ENCODE measurements at places on chromosomes 12 and 14. TPM values are rescaled to one million over a fixed set of nuclear protein-coding genes. Genes with fewer than 3 reads are reported as not detected.
A peak's percentile ranks its signal among the peaks of the same experiment; 100 is the strongest.

- peak; percentile 60 for DNase-seq
These were observed 3.9 kb upstream of the LRP1 start for GRCh38 chr12:57124261-57124877.

The CSRP2 gene
- 0.42 TPM for total RNA-seq

DNA sequence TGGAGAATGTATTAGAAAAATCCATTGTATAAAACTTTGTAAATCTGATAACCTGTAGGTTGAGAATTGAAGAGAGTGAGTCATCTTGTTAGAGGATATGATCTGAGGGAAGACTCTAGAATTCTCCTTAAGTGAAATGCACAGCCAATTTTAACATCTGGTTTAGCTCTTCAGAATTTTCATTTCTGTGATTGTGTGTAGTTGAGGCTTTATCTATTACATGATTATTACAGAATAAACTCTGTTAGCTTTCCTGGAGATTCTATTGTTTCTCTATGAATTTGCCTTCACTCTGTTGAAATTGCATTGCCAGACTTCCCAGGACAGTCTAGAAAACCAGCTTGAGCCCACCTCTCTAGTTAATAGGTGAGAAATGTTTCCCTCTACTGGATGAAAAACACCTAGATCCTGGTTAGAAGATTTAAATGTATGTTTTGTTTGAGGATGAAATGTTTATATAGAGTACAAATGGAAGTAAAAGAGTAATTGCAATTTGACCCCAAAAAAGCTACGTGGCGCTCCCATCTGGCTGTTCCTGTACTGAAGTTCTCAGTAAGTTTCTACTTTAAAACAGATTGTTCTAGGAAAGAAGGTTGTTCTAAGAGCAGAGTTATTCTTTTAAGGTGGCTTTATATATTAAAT lies 2.9 kb downstream of the NUDT4 start:
- no peak for DNase-seq

DNA sequence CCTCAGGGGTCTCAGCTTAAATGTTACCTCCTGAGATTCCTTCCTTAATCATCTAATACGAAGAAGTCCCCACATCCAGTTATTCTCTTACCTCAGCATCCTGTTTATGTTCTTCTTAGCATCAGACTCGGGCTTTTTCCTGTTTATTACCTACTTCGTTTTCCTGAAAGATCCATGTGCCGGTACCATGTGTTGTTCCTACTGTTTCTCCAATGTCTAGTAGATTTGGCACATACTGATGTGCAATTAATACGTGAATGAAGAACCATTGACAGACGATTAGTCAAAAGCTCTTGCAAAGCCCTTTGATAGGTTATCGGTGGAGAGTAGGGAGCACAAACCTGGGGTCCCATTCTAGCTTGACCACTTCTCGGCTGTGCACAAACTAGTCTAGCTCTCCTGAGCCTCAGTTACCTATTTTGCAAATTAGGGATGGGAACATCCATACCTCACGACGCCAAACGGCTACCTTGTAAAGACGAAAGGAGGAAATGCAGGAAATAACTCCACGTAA lies 735 bp upstream of the MAPKAPK5 start:
- DNase-seq, result no peak

DNA sequence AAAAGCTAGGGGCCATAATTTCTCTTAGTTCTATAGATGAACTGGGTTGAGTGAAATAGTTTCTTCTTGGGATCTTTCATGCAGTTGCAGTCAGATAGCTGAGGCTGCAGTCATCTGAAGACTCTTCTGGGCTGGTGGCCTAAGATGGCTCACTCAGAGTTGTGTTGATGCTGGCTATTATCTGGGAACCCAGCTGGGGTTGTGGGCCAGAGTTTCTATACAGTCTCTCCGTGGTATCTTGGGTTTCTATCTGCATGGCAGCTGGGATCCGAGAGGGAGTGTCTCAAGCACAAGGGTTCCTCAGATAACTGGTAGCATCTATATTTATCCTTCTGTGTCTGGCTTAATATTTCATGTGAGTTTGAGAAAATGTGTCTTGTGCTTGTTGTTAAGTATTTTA lies 21.1 kb downstream of the AVPR1A start:
- DNase-seq, result no peak

DNA sequence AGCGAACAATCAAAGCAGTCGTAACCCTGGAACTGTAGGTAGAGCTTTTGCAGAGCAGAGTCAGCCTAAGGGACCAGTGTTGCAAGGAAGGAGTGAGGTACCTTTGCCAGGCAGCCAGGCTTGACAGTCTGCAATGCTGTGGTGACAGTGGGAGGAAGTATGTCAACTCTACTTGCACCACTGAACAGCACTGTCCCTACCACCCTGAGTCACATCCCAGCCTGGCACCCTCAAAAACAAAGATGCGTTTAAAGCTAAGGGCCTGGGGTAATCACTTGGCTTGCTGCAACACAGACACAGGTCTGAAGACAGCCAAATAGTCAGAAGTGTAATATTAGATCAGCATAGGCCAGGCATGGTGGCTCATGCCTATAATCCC lies 141.9 kb downstream of the DPF3 start:
- no peak for DNase-seq

GRCh38 chr14:92783813-92784431 lies 10.2 kb upstream of the GOLGA5 start:
- no peak for DNase-seq

DNA sequence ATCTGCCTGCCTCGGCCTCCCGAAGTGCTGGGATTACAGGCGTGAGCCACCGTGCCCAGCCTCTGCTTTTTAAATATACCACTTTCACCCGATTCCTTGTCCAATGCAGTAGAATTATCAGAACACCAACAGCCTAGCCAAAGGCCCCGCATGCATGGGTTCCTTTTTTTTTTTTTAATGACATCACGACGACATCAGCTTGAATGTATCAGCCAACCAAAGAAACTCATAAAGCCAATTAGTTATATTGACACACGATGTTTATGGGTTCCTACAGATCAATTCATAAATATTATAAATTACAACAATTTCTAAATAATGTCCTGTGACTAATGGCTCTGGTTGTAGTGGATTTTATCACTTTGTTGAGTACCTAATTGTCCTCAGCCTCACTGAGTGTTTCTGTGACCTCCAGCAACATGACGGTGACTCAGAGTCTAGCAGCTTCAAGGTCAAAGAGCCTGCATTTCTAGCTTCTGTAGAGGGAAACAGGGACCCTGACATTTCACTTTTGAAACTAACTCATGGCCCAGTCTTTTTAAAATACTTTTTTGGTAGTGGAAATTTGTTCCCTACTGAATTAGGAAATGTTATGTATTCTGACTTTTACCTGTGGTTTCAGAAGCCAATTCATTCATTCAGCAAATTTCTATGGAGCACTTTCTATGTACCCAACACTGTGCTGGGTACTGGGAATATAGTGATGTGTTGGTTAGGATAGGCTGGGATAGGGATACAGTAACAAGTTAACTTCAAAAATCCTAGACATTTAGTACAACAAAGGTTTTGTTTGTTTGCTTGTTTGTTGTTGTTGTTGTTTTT lies 144.1 kb downstream of the SUDS3 start:
- DNase-seq, result no peak

The SLC4A8 gene
- total RNA-seq, result 6.1 TPM

DNA sequence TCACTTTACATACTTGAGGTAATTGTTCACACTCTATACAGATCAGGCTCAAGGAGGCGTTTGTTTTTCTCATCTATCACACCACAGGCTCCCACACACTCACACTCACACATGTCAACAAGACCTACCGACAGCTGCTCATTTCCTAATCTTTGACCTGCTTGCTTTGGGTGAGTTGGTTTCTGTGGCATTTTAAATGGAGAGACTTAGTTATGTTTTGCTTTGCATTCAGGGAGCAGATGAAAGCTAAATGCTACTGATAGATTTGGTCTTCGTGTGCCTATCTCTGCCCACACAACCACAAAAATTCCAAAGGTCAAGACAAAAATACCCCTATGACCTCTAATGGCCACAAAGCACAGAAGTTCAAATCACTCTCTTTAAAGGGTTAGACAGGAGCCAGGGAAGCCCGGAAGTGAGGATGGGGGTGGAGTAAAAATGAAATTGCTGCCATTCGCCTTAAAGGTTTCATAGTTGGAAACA lies 203.5 kb upstream of the G2E3 start:
- no peak for DNase-seq

DNA sequence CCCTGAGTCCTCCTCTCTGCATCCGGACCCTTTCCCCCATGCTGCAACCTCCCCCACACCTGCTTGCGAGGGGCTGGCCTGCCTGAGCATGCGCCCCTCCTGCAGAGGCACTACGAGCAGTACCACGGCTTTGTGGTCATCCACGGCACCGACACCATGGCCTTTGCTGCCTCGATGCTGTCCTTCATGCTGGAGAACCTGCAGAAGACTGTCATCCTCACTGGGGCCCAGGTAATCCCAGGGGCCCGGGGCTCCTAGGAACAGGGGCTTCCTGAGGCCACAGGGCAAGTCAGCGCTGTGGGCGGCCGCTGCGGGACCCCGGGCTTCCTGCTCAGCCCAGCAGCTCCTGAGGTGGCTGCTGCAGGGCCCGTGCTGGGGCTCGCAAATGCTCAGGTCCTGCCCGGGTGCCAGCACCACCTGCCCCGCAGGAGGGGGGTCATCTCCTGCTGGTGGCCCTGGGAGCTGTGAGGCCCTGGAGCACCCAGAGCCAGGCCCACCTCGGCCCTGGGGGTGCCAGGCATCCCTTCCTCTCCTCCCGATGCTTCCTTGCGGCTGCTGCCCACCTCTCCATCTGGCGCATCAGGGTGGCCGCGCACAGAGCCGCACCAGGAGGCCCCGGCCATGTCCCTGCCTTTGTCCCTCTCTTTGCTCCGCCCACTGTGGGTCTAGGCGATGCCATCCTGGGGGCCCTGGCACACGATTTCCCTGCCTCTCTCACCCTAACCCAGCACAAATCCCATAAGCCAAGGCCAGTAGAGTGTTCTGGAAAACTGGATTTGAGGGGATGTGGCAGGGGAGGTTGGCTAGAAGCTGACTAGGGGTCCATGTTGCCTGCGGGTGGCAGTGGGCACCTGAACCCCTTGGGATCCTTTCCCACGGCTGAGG lies 10.2 kb downstream of the ASPG start:
- DNase-seq, result no peak

- DNase-seq, result peak; percentile 37
These were observed 10.1 kb upstream of the GRIP1 start for GRCh38 chr12:66688846-66689439.

GRCh38 chr14:101032433-101032832 lies 128.9 kb upstream of the RTL1 start:
- DNase-seq, result no peak

The NPFF gene
- not detected for total RNA-seq

- DNase-seq, result peak; percentile 30
These were observed 57.2 kb upstream of the RIN3 start for GRCh38 chr14:92456215-92457015.

- DNase-seq, result no peak
These were observed 531.2 kb downstream of the DIO2 start for GRCh38 chr14:79680087-79680486.

DNA sequence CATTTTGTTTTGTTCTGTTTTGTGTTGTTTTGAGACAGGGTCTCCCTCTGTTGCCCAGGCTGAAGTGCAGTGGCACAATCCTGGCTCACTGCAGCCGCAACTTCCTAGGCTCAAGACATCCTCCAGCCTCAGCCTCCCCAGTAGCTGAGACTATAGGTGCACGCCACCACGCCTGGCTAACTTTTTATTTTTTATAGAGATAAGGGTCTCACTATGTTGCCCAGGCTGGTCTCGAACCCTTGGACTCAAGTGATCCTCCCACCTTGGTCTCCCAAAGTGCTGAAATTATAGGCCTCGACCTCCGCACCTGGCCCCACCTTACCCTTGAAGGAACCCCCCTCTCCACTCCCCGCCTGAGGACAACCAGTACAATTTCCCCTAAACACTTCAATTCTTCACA lies 7.5 kb upstream of the IFT81 start:
- no peak for DNase-seq

DNA sequence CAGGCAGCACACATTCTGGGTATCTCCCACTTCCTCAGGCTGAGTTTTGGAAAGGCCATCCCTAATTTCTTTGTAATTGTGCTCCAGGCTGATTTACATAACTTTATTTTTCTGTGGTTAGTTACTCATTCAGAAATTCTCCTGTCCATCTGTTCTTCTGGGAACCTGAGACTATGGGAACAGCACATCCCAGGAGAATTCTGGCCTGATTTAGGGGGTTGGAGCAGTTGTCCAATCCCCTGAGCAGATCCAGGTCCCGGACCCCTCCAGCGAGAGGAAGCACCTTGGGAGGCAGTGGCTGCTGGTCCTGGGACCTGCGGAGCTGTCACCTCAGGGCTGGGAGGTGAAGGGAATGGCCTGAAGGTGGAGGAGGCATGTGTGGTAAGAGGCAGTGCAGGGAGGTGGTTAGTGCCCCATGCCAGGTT lies 40.4 kb downstream of the TSPAN9 start:
- DNase-seq, result no peak

DNA sequence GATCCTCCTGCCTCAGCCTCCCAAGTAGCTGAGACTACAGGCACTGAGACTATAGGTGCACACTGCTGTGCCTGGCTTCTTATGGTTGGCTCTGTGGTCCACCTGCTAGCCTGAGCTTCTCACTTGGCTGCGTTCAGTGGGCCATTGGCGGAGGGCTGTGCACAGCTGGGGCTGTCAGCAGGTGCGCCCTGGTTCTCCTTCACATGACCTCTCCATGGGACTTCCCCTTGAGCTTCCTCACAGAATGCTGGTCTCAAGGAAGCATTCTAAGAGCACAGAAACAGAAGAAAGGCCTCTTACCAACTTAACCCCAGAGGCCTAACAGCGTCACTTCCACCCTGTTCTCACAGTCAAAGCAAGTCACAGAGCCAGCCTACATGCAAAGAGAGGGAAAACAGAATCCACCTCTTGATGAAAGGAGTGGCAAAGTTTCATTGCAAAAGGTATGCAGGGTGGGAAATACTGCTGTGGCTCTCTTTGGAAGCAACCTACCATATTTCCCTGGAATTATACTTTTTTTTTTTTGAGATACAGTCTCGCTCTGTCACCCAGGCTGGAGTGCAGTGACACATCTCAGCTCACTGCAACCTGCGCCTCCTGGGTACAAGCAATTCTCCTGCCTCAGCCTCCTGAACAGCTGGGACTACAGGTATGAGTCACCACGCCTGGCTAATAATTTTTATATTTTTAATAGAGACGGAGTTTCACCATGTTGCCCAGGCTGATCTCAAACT lies 9.3 kb downstream of the RILPL2 start:
- DNase-seq, result no peak

The KCNA5 gene
- total RNA-seq, result not detected

GRCh38 chr12:108696111-108696995 lies 35.0 kb downstream of the CORO1C start:
- no peak for DNase-seq

The PDZRN4 gene
- total RNA-seq, result not detected

DNA sequence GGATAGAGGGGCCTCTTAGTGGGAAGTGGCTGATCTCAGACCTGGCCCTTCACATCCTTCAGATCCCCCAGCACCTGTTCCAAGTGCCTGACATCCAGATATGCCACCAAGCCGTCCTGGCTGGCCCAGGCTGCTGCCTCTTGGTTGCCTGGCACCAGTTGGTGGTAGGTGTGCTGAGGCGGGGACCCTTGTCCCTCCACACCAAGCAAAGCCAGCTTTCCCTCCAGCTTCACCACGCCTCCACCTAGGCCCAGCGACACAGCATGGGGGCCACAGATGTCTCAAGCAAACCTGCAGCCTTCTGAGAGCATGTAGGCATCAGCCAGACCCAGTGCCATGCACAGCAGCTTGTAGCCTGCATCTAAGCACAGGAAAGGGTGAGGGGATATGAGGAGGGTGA lies 3.5 kb upstream of the CD63 start:
- DNase-seq, result no peak

All from activated naive CD8-positive, alpha-beta T cell treated with anti-CD3 and anti-CD28 coated beads, Interleukin-2, amount 10 ng/mL, durations not matched to agents 7 days and 5 days (primary cell).